ENCODE measurements at places on chromosomes 12 and 14.

DNA sequence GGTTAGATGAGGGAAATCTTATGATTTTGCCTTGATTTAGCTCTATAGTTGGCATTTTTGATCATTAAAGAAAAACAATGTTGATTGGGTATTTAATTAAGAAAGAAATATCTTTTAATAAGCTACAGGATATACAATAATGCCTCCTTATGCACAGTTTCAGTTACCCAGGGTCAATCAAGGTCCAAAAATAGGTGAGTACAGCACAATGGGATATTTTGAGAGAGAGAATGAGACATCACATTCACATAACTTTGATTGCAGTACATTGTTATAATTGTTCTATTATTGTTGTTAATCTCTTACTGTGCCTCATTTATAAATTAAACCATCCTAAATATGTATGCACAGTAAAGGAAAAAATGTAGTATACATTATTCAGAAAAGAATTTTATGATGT lies 102.2 kb downstream of the MYF5 start:
- no peak for DNase-seq

- no peak for DNase-seq
Measured at GRCh38 chr14:90519262-90519920, 122.6 kb downstream of the CALM1 start.

DNA sequence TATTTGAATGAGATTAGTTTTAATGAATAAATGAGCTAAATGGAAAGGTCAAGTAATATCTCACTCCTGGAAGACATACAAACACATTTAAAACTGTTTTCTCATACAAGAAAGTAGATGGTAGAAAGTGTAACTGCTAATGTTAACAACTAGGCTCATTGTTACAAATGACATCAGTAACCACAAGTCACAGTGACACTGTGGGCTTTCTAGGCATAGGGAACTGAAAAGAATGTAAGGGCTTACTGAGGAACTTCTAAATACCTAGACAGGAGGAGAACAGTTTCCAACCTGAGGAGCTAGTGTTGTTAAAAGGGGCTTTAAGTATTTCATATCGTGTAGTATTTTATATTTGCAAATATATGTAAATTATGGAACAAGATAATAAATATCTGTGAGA lies 17.5 kb upstream of the ERGIC2 start:
- no peak for DNase-seq

GRCh38 chr14:105394714-105395537 lies 3.4 kb upstream of the TEX22 start:
- DNase-seq = no peak

DNA sequence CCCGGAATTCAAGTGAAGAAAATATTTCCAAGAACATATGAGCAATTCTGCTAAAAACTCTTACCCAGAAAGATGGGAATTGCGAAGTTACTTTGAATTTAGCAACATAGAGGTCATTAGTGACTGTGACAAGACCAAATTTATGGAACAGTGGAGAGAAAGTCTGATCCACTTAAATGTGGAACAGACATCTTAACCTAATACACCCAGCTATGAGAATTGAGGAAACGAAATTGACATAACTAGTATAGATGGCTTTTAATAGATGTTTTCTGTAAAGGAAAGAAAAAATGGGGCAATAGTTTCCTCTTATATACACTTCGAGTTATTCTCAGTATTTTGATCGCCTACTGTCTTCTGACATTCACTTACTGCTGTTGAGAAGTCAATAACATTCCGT lies 4.6 kb downstream of the OVCH1 start:
- no peak for DNase-seq

DNA sequence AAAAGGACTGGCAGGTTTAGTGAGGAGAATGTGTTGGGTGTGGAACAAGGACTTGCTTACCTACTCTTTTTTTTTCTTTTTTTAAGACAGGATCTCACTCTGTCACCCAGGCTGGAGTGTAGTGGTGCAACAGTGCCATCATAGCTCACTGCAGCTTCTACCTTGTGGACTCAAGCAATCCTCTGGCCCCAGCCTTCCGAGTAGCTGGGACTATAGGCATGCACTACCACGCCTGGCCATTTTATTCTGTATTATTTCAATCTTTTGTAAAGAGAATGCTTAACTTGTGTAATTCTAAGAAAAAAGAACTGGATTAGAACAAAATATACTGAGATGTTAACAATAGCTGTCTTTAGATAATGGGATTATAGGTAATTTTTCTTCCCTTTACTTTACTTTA lies 1.9 kb upstream of the VRTN start:
- DNase-seq = no peak

- no peak for DNase-seq
Measured at GRCh38 chr14:89540830-89541470, 123.9 kb upstream of the FOXN3 start.

DNA sequence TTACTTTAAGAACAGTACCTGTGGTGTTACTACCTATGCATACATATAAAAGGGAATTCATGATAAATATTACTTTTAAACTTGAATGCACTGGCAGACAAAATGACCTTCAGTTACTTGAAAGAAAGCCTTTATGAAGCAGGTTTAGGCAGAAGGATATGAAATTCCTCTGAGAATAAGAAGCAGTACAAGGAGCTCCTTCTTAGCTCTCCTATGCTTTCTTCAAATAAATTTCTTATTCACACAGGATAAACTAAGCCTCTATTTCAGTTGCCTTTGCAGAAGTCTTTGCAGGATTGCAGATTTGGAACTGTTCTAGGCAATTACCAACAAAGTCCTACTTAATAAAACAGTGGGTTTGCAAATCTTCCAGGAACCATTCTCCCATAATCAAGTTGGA lies 1.0 kb downstream of the EPYC start:
- DNase-seq = no peak

DNA sequence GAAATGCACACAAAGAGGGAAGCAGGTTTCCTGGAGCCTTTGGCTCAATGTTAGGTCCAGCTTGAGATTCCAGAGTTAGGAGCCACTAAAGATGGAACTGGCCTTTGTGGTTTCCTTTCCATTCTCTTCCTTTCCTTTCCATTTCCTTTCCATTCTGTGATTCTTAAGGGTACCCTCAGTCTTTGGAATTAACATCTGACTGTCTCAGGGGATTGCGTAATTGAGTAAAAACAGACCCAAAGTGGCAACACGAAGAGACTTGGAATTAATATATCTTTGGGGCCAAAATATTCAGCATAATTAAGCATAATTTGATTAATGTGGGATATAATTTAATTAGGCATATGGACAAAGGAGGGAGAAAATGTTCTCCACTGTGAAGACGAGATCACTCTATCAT lies 205.6 kb downstream of the CRADD start:
- no peak for DNase-seq

DNA sequence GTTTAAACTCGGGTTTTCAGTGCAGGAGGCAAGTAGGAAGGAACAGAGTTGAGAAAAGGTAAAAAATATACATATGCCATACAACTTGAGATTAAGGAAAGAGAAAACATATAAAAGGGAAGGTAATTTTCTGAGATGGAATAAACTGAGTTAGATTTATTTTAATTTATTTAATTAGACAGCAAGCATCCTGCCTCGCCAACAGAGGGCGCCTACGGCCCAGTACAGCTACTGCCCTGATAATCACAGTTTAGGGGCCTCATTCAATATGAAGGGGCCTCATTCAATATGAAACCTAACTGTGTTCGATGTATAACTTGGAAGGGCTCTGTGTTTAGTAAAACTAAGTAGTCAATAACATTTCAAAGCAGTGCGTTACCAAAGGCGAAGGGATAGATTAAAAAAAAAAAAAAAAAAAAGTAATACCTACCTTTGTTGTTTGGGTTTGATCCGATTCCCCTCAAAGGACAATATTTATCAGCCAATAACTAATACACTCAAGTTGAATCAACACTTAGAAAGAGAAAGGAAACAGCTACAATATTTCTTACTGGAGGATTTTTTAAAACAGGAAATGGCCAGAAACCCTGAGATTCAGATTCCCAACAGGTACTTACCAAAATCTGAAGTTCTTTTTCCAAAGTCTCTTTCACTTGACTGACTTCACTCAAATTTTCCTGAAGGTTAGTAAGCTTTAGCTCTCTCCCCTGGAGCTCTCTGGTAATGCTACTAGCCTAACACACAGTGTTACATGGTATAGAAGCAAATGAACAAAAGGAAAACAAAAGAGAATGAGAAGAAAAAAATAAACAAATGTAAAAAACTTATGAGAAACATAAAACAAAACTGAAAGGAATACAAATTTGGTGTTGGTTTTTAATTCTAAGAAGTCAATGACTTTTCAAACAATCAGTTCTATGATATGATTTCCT lies 70.0 kb upstream of the VPS33A start:
- DNase-seq = peak; percentile 63

DNA sequence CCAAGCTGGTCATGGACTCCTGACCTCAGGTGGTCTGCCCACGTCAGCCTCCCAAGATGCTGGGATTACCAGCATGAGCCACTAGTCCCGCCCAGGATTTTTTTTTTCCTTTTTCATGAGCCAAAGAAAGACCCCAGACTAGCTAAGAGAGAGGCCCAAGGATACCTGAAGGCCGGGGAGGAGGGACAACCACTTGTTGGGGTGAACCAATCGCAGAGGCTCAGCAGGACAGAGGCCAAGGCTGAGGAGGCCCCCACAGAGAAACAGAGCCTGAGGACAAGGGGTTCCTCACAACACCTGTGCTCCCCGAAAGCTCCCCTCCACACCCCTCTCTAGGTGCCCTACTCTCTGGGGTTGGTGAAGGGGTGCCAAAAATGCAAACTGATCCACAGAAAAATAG lies 1.0 kb upstream of the SERPINA3 start:
- no peak for DNase-seq

GRCh38 chr12:80189241-80189640 lies 89.9 kb downstream of the OTOGL start:
- peak; percentile 45 for DNase-seq

- DNase-seq = no peak
Measured at GRCh38 chr12:129028844-129029243, 175.6 kb downstream of the GLT1D1 start.

DNA sequence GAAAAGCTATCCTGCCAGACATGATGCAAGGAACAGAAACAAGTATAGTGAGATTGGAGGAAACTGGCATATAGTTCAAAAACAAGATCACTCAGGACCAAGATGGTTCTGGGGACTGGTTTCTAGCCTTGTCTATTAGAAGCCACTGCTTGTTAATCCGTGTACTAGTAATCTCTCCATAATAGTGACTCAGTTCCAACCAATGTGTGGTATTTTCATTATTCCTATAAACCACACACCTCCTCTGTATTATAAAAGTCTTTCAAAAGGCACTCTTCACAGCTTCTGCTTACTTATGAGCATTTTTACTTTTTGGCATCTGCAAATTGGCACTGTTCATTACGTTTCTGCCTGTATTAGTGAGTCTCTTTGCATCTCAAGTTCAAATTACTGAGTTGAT lies 140.3 kb downstream of the SLC6A15 start:
- no peak for DNase-seq
